ENCODE measurements at places on chromosomes 1 and 21.

DNA sequence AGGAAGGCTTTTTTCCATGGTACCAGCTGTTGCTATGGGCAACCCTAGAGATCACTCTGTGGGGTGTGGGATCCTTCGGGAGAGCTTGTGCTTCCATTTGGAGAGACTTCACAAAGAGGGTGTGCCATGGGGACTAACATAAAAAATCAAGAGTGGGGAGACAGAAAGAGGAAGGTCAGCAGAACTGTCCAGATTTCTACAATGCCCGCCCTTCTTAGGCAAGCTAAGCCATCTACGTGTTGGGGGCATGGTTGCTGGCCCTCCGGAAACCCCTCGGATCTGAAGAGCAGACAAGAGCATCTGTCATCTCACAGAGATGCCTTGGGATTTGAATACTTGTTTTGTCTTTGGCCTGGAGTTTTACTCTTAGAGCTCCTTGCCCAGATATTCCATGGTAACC is 83.9 kb upstream of the ZNF648 start:
- no peak for DNase-seq

DNA sequence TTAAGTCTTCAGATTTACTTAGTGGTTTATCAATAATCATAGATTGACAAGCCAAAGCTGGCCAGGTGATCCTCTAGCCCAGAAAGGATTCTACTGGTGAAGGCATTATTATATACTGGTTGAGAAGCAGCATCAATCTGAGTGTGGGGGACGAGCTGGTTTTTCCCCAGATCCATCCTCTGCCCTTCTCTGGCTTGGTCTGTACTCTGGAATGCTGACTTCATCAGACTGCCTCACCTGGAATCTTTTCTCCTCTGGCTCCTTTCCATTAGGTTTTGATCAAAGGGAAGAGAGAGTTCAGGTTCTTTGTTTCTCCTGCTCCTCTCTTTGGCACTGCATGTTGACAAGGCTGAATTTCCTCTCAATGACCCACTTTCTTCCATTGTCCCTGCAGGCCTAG is 93.9 kb downstream of the KCTD3 start:
- DNase-seq, result no peak

GRCh38 chr1:55285834-55286233 is 70.7 kb upstream of the USP24 start:
- peak; percentile 16 for DNase-seq

DNA sequence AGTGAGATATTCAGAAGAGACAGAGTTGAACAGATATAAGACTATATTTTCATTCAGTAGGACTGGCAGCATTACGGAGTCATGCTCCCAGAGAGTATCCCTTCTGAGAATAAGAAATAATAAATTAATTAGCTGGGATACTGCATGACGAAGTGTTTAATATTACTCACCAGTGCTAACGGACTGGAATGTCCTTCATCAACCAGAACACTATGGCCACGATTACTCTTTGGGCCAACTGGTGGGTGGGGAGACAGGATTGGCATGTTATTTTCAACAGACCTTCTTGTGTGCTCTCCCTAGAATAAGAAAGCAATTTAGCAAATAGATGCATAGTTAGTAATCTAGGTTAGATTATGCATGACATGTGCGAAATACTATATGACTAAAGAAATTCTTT is 32.4 kb downstream of the ERICH3 start:
- no peak for DNase-seq

DNA sequence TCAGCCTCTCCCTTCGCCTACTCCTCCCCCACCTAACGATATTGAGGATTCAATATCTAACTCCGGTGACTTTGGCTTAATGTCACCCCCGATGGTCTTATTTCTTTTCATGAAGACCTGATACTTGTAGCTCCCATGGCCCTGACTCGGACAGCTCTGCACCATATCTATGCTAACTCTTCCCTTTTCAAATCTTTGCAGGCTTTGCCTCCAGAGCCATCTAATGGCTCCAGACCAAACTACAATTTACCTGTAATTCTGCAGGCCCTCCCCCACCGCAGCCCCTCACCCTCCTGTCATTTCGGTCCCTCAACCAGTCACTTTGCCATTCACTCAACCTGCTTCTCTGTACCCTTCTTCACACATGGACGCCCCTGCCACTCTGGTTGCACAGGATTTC is 7.9 kb upstream of the GSTM5 start:
- no peak for DNase-seq

DNA sequence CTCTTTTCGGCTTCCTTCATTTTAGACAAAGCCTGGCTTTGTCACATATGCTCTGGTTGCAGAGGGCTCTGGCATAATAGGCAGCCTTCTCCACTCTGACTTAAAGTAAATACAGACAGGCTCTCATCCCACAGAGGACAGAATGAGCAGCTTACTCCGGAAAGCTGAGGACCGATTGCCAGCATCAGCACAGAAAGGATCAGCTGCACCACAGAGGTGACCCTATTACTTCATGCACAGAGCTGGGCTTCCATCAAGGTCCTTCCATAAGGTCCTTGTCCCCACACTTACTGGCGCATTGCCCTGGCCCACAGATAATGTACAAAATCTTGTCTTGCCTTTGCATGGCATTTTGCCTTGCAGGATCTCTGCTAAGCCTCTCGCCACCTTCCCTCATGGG is 67.6 kb downstream of the SEC16B start:
- DNase-seq, result no peak

- no peak for DNase-seq
Observed at GRCh38 chr1:200079232-200079940, 51.9 kb downstream of the NR5A2 start.

- no peak for DNase-seq
Observed at GRCh38 chr1:23166854-23167253, 1.8 kb downstream of the LUZP1 start.

GRCh38 chr1:103362348-103363007 is 163.0 kb upstream of the RNPC3 start:
- DNase-seq, result no peak

GRCh38 chr1:25683731-25684130 is 67.1 kb downstream of the MAN1C1 start:
- DNase-seq, result no peak

DNA sequence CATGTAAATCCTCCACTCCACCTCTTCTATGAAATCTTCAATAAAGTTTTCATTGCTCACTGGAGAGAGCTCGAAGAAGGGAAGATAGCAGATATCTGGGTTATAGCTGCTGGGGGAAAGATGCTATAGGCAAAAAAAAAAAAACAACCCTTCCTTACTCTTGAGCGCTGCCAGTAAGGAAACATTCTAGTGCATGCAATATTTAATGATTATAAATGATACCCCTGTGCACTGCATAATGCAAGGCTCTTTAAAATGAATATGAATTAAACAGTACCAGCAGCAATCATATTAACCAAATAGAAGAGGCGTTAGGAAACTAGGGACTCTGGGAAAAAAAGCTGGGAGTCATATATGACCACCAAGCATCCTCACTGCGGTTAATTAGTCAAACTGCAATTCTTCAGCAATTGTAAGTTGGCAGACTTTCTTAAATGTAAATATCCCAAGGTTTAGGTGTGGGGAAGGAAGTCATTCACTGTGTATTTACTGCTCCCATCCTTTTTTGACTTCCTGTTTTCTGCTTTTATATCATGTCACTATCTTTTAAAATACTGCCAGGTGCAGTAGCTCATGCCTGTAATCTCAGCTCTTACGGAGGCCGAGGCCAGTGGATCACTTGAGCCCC is 3.7 kb upstream of the DMRTB1 start:
- DNase-seq, result no peak

GRCh38 chr1:88744142-88744541 is 60.1 kb downstream of the PKN2 start:
- no peak for DNase-seq

GRCh38 chr1:229665912-229666558 is 40.0 kb downstream of the URB2 start:
- no peak for DNase-seq

DNA sequence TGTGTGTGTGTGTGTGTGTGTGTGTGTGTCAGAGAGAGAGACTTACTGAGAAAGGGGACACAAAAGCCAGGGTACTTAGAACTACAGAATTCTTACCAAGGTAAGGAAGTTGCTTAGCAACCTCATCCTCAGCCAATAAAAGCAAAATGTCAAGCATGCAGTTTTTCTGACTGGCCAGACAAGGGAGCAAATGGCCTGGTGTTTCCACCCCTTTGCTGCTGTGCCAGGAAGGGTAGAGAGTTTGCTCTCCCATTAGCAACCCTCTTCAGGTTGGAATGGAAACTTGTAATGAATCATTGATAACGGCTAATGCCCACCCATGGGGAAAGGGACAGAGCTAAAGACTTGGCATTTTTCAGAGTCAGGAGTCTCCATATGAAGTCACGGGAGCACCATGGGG is 10.6 kb downstream of the RXRG start:
- DNase-seq, result no peak

DNA sequence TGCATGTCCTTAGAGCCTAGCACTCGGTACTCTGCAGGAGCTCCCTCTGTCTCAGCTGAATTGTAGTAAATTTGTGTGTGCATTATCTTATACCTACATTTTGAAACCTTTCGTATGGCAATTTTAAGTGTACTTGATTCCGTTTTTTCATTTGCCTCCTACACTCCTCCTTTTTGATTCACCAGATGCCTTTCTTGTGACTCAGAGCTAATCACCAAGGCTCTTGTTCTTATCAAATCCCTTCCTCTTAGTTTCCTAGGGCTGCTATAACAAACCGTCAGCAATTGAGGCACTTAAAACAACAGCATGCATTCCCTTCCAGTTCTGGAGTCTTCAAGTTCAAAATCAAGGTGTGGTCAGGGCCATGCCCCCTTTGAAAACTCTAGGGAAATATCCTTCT is 261.0 kb downstream of the ASTN1 start:
- DNase-seq, result no peak

GRCh38 chr1:2462819-2463218 is 13.3 kb upstream of the PLCH2 start:
- no peak for DNase-seq

- peak; percentile 27 for DNase-seq
Observed at GRCh38 chr1:2231532-2232254, 3.6 kb downstream of the SKI start.

DNA sequence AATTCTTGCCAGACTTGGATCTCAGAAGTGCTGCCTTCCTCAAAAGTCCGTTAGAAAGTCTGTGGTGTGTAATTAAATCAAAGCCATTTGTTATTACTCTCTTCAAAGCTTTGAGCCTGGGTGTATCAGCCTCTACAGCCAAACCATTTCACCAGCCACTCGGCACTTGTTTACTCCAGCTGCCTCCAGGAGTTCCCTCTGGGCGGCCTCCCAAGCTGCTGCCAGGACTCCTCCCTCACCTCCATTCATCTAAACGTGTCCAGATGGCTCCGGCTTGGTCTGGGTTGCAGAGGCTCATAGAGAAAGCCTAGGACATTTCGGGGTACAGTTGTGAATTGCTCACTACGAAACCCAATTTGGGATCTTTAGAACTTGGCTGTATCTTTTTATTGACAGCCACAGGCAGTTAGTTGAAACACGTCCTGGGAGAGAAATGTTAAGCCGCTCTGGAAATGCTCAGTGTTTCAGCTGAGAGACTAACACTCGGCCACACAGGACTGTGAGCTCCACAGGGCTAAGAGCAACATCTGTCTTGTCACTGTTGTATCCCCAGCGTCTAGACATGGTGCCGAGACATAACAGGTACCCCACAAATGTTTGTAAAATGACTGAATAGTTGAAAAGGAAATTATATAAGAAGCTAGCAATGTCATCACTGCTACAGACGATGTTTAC is 116.9 kb upstream of the NGF start:
- DNase-seq, result no peak

GRCh38 chr1:167229719-167230385 is 9.2 kb downstream of the POU2F1 start:
- no peak for DNase-seq

DNA sequence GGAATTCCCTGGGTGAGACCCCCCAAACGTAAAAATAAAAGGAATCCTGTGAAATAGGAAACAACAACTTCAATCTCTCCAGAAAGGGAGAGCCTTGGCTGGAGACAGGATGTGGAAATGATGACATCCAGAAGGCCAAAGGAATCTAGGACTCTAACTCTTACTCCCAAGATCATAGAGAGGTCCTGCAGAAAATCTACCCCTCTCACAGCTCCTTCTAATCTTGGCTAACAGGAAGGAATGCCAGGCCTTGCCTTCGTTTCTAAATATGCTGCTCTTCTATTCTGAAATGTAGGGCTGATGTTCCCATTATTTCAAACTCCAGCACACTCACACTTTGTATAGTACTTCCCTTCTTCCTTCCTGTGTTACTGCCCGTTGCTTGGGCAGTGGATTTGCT is 40.7 kb downstream of the ARHGEF11 start:
- no peak for DNase-seq

DNA sequence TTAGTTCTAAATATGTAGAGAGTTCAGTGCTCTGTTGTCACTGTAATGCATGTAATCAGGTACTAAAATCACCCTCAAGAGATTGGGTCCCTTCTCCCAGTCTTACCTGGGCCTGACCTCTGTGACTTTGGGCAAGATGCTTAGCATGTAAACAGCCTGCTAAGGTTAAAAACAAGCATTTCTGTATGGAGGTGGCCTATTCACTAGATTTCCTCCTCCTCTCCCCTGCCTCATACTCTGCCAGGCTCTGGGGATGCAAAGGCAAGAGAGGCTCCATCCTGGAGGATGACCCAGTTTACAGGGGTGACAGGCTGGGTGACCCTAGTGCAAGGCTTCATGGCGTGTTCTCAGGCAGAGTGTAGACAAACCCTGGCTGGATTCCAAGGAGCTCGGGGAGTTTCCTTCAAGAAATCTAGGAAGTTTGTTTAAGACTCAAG is 28.8 kb downstream of the VANGL2 start:
- no peak for DNase-seq

GRCh38 chr21:37734846-37735245 is 181.4 kb downstream of the KCNJ6 start:
- DNase-seq, result no peak

DNA sequence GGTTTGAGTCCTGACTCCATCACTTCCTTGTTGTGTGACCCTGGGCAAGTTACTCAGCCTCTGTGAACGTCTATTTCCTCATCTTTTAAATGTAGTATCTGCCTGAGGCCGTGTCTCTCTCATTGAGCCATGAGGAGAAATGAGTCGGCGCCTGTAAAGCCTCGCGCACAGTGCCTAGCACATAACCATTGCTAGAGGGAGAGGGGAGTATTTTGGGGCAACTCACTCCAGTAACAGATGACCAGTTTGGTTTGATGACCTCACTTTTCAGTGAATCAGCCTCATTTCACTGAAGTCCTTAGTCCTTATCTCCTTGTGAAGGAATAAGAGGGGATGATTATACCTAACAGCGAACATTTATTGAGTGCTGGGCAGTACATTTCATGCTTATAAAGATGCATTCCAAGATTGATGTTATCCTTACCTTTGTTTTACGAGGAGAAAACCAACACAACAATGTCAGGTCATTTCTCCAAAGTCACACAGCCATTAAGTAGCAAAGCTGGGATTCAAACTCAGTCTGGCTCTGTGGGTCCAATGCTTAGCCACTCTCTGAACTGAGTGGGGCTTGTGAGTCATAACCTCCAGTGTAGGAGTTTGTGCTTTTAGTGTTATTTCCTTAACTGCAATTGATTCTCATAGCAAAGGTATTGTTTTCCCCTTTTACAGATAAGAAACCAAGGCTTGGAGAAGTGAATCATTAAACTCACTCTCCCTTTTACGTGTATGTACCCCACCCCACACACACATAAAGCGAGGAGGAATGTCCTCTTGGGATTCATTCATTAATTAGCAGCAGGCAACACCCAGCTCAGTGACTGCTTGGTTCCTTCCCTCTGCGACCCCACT is 25.9 kb downstream of the KCNC4 start:
- DNase-seq, result no peak

GRCh38 chr1:2789164-2789985 is 12.1 kb downstream of the TTC34 start:
- DNase-seq, result no peak

GRCh38 chr1:193265716-193266115 is 79.3 kb upstream of the B3GALT2 start:
- DNase-seq, result no peak

Data from NCI-H526 (cell line).